ENCODE measurements at places on chromosomes 16 and 17.

GRCh38 chr17:79192503-79193351 is 118.1 kb downstream of the ENGASE start:
- DNase-seq: peak; percentile 27

- peak; percentile 64 for DNase-seq
These were observed 2.1 kb upstream of the C17orf78 start for GRCh38 chr17:37373530-37374159.

GRCh38 chr16:82703871-82704768 is 77.4 kb downstream of the CDH13 start:
- no peak for DNase-seq

DNA sequence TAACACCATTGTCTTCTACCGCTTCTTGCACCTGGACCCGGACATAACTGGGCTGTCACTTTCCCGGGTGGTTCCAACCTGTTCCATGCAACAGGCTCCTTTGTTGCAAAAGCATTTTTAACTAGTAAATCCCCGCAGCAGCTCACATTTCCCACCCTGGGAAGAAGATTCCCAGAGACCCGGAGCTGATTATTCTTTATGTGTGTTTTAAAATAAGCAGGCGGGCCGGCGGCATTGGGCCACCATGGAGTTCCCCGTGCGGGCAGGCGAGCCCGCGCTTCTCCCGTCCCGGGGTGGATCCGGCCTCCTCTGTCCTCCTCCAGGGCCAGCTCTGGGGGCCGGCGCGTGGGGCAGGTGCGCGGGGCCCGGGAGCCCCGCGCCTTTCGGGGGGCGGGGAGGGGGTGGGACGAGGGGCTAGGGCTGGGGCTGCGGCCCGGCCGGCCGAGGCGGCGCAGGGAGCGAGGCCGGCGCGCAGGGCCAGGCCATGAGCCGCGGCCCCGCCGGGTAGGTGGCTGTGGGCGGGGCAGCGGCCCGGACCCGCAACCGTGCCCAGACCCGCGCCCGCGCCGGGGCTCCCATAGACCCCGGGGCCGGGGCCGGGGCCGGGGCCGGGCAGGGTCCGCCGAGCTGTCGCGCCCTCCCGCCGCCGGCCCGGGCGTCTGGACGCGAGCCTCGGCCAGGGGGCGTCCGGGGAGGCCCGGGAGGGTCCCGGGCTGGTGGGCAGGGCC is 1.7 kb downstream of the CRAMP1 start:
- DNase-seq: peak; percentile 32

DNA sequence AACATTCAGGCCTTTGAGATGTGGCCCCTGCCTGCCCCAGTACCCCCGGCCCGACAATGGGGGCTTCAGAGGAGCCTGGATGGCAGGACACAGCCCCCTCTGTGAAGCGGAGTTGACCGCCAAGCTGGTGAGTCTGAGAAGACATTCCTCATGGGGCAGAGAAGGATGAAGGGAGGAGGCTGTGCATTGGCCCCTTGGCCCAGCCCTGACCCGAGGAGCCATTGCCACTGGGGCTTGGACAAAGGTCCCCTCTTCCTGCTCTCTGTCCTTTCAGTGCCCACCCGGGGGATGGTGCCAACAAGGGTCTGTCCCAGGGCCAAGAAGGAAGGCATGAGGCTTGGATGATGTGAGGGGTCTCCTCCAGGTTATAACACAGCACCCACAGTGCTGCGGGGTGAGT is 30.9 kb upstream of the PHB1 start:
- no peak for DNase-seq

GRCh38 chr16:88448461-88449266 is 4.4 kb upstream of the ZFPM1 start:
- no peak for DNase-seq

DNA sequence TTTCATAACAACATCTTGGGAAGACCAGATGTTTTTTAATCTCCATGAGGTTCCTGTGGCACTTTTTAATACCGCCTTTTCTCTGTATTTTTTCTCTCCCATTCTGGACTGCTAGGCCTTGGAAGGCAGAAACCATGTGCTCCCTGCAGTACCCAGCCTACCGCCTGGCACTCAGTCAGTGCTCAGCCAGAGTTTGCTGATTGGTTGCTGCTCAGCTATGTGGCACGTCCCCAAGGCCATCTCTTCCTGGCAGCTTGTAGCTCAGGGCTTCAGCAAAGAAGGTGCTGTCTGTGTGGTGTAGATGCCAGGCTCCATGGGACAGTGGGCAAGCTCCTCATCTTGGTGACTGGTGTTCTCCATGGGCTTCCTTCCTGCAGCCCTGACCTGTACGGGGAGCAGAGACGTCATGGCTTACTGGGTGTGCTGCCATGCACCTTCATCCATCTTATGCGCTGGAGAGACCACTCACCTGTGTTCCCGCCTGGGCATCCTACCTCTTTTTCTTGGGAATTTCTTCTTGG is 86.7 kb downstream of the CLEC16A start:
- no peak for DNase-seq

GRCh38 chr17:55462711-55463110 is 41.1 kb upstream of the MMD start:
- DNase-seq: no peak

DNA sequence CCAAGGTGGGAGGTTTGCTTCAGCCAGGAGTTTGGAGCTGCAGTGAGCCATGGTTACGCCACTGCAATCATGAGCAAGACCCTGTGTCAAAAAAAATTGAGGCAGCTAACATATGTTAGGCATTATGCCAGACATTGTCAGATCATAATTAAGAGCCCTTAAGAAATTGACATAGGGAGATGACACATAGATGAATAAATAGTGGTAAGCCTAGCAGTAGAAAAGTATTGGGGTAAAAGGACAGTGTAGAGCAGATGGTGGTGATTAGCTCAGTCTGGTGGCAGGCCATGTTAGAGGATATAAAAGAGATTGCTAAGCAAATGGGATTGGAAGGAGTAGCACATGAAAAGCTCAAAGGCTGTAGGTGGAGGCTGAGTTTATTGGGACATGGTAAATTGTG is 22.6 kb downstream of the SRCAP start:
- DNase-seq: no peak

DNA sequence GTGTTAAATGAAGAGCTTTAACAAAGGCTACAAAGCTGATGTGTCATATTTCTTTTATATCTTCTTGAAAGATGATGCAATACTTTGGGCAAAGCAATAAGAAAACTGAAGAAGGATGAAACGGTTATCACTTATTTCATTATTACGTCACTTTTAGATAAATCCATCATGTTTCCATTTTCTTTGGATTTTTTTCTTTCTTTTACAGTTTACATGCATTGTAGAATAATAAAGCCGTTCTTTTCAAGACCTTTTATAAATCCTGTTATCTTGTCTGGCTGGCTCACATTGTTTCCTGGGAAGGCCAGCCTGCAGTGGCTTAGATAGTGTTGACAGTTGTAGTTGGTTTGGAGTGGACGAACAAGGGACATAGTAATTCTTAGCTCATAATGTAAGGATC is 28.9 kb downstream of the TANC2 start:
- no peak for DNase-seq

DNA sequence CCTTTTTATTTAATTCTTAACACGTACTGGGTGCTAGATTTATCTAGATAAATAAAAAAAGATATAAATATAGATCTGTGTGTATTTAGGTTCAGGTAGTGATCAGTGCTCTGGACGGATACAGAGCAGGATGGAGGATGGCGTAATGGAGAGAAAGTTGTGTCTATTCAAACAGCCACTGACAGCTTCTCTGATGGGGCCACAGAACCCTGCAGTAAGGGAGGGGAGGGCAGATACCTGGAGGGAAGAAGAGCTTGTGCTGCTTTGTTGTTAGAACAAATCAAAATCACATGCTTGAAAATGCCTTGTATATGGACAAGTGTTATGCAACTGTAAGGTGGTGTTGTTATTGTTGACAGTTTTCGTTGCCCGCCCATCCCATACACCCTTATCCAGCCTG is 170.2 kb downstream of the UTP18 start:
- no peak for DNase-seq

DNA sequence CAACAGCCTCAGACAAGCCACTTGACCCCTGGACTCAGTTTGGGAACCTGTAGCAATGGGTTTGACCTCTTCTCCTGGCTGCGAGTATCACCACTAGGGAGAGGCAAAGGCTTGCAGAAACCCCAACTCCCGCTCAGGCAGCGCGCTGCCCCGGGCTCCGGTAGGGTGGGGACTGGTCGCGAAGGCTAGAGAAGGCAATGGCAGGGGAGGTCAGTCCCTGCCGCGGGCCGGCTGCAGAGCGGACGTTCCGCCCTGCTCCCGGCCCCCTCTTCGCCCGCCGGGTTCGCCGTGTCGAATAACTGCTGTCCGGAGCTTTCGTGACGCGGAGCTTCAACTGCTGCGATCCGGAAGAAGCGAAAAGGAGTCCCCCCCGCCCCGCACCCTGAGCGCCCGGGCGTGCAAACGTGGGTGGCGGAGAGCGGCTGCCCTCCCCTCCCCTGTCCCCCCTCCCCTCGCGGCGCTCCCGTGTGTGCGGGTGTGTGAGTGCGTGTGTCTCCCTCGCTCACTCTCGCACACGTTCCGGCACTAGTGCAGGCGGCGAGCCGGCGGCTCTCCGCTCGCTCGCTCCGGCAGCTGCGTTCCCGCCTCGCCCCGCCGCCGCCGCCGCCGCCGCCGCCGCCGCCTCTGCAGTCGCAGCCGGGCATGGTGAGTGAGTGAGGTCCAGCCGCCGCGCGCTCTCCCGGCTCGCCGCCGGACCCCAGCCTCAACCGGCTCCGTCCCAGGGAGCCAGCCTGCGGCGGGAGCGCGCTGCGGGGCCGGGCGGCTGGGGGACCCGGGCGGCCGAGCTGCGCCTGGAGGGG is 772 bp upstream of the SHISA6 start:
- no peak for DNase-seq

DNA sequence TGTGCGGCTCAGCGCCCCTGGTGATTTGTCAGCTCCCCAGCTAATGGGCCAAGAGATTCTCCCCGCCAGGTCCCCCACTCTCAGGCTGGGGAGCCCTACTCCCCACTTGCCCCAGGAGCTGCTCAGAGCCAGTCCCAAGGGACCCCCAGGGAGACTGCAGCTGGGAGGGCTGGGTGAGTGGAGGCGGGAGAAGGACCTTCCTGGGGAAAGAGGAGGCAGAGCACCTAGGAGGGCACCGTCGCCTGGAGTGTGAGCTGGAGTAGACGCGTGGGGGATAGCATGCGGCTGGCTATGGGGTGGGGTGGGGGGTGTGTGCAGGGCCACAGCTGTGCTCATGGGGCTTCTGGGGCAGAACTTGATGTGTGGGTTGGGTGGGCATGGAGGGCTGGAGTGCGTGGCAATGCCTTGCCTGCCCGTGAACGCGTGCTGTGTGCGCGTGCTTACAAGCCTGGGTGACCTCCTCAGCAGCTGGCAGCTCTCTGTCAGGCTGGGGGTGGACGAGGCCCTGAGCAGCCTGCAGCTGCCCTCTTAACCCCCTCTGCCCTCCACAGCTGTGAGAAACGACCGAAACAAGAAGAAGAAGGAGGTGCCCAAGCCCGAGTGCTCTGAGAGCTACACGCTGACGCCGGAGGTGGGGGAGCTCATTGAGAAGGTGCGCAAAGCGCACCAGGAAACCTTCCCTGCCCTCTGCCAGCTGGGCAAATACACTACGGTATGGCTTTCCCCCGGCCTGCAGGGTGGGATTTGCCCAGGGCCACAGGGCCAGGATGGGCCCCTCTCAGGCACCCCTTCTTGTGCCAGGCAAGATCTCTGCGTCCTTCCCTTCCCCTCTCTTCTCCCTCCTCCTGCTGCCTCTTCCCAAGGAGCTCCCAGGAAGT is 12.9 kb downstream of the GJD3 start:
- DNase-seq: no peak

- DNase-seq: no peak
These were observed 294.0 kb downstream of the ZFHX3 start for GRCh38 chr16:72753881-72754280.

GRCh38 chr16:20674684-20675487 is 22.6 kb downstream of the ACSM1 start:
- DNase-seq: no peak

DNA sequence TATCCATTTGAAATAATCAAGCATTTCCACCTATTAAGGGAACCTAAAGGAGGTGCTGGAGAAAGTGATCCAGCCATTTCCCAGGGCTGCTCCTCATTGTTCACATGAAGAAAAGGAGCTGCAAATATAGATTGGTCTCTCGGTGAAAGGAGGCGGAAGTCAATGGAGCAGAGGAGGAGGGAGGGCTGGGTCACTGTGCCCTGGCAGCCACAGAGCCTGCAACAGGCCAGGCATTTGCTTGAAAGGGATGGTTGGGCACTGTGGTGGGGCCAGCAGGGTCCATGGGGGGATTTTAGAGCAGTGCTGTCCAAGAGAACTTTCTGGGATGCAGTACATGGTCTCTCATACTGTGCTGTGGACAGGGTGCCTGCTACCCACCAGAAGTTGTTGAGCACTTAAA is 173.2 kb downstream of the CYLD start:
- DNase-seq: no peak

DNA sequence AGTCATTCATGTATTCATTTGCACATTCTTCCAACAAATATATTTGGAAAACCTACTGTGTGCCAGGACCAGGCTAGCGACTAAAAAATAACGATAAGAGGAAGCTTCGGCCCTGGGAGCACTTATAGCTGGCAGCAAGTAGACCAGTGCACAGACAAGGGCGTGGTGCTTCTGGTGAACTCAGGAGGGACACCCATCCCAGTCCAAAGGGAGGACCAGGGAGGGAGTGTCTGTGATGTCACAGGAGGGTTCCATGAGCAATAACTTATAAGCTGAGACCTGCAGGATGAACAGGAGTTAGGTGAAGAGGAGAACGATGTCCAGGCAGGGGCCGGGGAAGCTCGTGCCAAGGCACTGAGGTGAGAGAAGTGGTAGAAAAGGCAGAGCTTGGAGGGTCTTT is 17.4 kb upstream of the PHOSPHO1 start:
- no peak for DNase-seq

DNA sequence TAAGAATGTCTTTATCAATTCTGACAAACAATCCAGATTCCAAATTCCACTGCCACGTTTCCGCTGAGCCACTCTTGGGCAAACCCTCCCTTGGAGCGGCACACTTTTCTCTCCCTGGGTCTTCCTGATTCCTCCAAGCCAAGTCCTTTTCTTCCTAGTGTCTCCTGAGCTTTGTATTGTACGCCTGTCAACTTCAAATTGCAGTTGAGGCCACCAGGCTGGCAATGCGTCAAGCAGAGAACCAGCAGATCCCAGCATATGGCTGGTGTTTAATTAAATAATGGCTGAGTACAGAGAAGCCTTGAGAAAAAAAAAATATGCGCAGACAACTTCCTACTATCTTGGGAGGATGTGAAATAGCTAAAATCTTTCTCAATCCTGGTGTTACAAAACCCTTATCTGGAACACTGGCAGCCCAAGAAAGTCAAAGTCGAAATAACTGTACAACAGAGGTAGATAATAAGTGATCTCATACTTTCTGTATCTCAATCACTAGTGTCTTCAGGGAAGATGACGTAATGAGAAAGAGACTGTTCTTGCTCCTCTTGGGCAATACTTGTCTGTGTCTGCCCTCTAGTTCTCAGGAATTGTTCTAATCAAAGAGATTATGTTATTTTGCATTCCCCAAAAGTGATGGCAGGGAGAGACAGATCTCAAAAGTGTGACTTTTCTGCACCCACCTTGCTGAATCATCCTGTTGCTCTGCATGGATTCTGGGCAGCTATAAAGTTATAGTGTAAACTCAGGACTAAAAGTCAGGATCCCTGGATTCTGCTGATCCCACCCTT is 15.0 kb downstream of the SMIM36 start:
- DNase-seq: no peak

GRCh38 chr17:66146394-66146793 is 45.5 kb downstream of the CEP112 start:
- no peak for DNase-seq
